Hepatocyte (in vitro differentiated cells): ENCODE measurements at places on chromosomes 5 and 9. TPM values are rescaled to one million over a fixed set of nuclear protein-coding genes. Genes with fewer than 3 reads are reported as not detected.

Gene PTGER4
- 1.4 and 7.1 TPM in 2 replicates for total RNA-seq

Gene GRXCR2
- total RNA-seq, result not detected in 2 replicates

Gene STKLD1
- total RNA-seq, result 0.10 and 0.48 TPM in 2 replicates

Gene DMRT3
- not detected in 2 replicates for total RNA-seq

Gene FAM240B
- not detected in 2 replicates for total RNA-seq

Gene N4BP3
- 1.4 and 2.3 TPM in 2 replicates for total RNA-seq

Gene C9orf57
- total RNA-seq, result 0.10 TPM in 1 of 2 replicates, not detected in the other

Gene PRRX2
- 5.7 and 9.7 TPM in 2 replicates for total RNA-seq

Gene TNPO1
- 128 and 143 TPM in 2 replicates for total RNA-seq

Gene CATSPER3
- not detected in 2 replicates for total RNA-seq

Gene FRRS1L
- total RNA-seq, result 4.4 and 5.0 TPM in 2 replicates

Gene TUT7
- total RNA-seq, result 32.1 and 33.1 TPM in 2 replicates

Gene GARIN3
- total RNA-seq, result not detected in 2 replicates

Gene ATP10B
- 5.1 and 5.2 TPM in 2 replicates for total RNA-seq

Gene C9orf50
- not detected in 2 replicates for total RNA-seq

Gene PDLIM4
- total RNA-seq, result 7.3 and 16.4 TPM in 2 replicates

Gene ANKRD18A
- total RNA-seq, result 0.08 and 0.53 TPM in 2 replicates

Gene SH2D3C
- 0.23 and 0.96 TPM in 2 replicates for total RNA-seq

Gene SLC1A1
- 50.7 and 52.9 TPM in 2 replicates for total RNA-seq

Gene SHOC1
- total RNA-seq, result 0.04 and 0.37 TPM in 2 replicates

Gene ANKRD31
- total RNA-seq, result 0.47 and 0.60 TPM in 2 replicates

Gene MEIKIN
- not detected in 2 replicates for total RNA-seq

Gene OSMR
- 17.6 and 19.4 TPM in 2 replicates for total RNA-seq

Gene PCAT7
- 12.8 and 15.5 TPM in 2 replicates for total RNA-seq

Gene SOHLH1
- not detected in 2 replicates for total RNA-seq

Gene CCDC192
- not detected in 2 replicates for total RNA-seq

Gene CFAP90
- 0.08 and 0.30 TPM in 2 replicates for total RNA-seq

Gene TPM2
- 98.7 and 106 TPM in 2 replicates for total RNA-seq

Gene WDR38
- not detected in 2 replicates for total RNA-seq

Gene SLC23A1
- 13.4 and 19.6 TPM in 2 replicates for total RNA-seq

Gene BAAT
- 41.8 and 45.2 TPM in 2 replicates for total RNA-seq

Gene CDH6
- 34.3 and 36.9 TPM in 2 replicates for total RNA-seq

Gene PCA3
- 0.16 TPM in 1 of 2 replicates, not detected in the other for total RNA-seq

Gene CKS2
- total RNA-seq, result 77.1 and 85.1 TPM in 2 replicates

Gene SLCO6A1
- total RNA-seq, result 0.52 and 1.2 TPM in 2 replicates

Gene CORO2A
- 24.6 and 27.1 TPM in 2 replicates for total RNA-seq

Gene CCL27
- not detected in 2 replicates for total RNA-seq

Gene GRHPR
- total RNA-seq, result 164 and 168 TPM in 2 replicates

Gene PCDHGB1
- total RNA-seq, result 0.24 and 0.53 TPM in 2 replicates

Gene PCSK1
- 0.36 and 0.90 TPM in 2 replicates for total RNA-seq

Gene BTNL3
- 25.9 and 31.3 TPM in 2 replicates for total RNA-seq

Gene ADAMTSL1
- 18.2 and 24.0 TPM in 2 replicates for total RNA-seq

Gene PCDHB11
- total RNA-seq, result 0.92 and 2.1 TPM in 2 replicates

Gene PTPRD
- total RNA-seq, result 65.2 and 77.6 TPM in 2 replicates
